Stimulated activated CD4-positive, alpha-beta T cell treated with anti-CD3 and anti-CD28 coated beads, Interleukin-4, amount 100 ng/mL, for 24 hours (primary cell): ENCODE measurements at places on chromosomes 3 and 15.

- no peak for DNase-seq
Observed at GRCh38 chr15:38005953-38006808, 71.7 kb downstream of the TMCO5A start.

GRCh38 chr15:43948691-43949325 is 122.0 kb downstream of the WDR76 start:
- DNase-seq = no peak

GRCh38 chr15:49185473-49185872 is 15.4 kb downstream of the GALK2 start:
- DNase-seq = no peak

DNA sequence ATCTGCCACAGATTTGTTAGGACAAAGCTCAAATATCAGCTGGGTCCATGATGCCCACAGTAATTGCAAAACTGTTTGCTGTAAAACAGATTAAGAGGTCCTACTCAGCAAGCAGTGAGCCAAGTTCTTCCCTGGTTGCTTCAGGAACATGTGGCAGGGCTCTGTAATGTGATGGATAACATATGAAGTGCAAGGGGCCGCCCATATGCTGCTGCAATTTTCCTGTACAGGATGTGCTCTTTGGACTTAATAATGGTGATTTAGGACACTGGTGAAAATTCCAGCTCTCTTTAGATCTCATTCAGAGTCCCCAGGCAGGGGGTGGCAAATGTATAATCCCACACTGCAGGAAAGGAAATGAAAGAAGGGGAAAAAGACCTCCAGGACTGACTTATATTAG is 289.4 kb downstream of the LSAMP start:
- DNase-seq = no peak

DNA sequence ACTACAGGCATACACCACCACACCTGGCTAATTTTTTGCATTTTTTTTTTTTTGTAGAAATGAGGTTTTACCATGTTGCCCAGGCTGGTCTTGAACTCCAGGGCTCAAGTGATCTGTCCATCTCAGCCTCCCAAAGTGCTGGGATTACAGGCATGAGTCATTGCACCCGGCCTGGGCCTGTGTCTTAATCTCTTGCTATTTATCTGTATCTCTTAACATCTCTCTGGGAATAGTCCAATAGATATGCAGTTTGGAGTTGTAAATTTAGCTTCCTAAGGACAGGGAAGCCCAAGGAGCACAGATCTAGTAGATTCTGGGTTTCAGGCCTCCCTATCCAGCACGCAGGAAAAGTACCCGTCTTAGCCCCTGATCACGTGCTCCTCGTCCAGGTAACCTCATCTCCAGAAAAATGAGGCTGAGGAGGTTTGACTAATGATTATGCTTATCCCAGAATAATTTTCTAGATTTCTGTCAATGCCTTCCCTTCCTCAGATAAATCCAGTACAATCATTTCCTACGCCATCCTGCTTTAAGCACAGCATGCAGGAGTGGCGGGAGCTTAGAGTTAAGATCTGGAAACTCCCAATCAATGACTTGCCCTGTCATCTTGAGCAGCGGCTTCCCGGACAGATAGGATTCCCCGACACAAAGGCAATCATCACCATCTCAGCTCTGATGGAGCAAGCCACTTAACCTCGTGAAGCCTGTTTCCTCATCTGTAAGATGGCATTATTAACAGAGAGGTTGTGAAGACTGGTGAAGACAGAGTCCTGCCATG is 12.3 kb upstream of the CTDSPL start:
- no peak for DNase-seq

DNA sequence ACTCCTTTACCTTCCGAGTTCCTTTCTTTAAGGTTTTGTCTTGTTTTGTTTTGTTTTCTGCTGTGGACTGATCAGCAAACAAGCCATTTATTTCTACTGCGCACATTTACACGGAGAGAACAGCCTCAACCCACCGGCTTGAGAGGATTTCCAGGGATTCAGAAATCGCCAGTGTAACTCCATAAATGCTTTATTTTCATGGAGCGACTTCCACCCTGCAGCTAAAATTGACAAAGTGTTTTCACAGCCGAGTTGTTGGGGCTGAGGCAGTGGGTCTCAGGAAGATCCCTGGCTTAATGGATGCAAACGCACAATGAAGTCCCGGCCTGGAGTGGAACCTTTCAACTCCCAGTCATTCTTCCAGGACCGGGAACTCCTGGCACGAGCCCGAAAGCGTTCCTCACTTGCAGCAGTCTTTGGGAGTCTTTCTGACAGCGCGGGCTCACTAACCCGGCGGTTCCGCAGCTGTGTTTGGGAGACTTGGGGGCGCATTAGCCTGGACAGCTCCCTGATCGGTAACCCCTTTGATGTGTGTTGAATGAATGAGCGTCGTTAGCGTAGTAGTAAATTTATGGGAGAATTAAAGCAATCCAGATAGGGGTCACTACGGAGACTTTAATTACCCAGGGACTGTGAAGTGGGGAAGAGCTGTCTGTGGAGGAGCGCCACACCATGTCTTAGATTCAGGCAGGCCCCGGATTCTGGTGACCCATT is 785 bp upstream of the MYRIP start:
- no peak for DNase-seq

DNA sequence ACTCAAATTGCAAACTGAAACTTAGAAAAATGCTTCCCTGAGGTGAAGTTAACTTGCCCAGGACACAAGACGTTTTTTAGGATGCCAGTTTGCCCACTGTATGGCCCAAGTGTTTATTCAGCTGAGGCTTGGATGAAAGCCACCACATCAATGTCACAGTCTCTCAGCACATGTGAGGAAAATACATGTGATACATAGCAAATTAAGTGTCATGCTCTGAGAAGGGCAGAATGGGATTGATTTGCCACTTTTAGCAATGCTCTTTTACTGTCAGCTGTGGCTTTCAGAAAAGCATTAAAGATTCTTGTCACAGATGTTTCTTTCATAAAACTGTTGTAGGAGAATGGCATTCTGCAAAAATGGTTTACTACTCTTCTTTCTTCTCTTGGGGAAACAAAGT is 165.5 kb downstream of the ZIC1 start:
- no peak for DNase-seq
